ENCODE measurements at places on chromosomes 1 and 21. TPM values are rescaled to one million over a fixed set of nuclear protein-coding genes. Genes with fewer than 3 reads are reported as not detected.

Gene TSSK3
- 1.5 TPM for total RNA-seq

Gene ARHGEF16
- total RNA-seq = not detected

Gene TMEM222
- total RNA-seq = 43.9 TPM

Gene KRTAP13-4
- not detected for total RNA-seq

Gene TFF3
- 0.40 TPM for total RNA-seq

Gene MYOG
- total RNA-seq = not detected

Gene SYT11
- total RNA-seq = 20.1 TPM

Gene CDC42
- 131 TPM for total RNA-seq

Measured in A375 (cell line).